ENCODE measurements at places on chromosomes 3 and 15.

DNA sequence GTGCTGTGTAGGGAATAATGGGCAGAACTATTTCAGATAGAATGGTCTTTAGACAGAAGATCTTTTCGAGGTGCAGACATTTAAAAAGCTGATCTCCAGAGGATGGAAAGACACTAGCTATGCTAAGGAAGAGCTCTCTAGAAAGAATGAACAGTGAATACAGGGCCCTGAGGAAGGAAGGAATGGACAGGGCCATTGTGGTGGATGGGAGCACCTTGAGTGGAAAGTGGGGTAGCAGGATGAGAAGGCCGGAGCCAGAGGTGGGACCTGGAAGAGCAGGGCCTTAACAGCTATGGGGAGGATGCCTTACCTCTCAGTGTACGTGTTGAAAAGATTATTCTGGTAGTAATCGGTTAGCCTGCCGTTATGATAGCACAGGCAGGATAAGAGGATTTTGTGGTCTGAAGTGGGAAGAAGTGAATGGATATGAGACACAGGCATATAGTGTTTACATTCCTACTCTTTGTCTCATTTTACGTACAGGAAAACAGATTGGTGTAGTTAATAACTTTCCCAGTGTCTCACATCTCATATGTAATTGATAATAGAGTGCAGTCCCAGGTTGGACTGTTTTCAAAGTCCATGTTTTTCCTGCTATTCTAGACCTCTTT is 172.4 kb downstream of the KLHL25 start:
- DNase-seq: no peak

DNA sequence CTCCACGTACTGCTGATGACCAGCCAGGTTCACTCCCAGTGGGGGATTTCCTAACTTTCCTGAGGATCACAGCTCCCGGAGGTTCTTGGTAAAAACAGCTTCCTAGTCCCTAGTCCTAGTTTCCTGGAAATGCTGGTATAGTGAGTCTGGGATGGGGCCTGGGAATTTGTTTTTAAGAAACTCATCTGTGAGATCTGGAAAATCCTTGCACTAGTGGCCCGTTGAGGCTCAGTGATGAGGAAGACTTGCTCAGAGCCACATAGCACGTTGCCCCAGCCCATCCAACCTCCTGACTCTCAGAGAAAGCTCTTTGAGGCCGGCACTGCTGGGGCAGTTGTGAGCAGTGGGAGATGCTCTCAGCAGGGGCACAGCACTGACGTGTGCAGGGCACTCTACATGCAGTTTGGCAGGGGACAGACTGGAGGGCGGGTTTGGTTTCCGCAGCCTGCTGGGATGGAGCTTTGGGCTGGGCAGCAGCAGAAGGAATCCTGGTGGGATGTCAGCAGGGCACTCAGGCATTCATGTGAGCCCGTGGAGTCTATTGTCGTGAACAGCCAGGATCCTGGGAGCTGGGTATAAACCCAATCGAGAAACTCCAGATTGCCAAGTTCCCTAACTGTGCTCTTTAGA is 31.6 kb downstream of the SAXO2 start:
- DNase-seq: no peak

DNA sequence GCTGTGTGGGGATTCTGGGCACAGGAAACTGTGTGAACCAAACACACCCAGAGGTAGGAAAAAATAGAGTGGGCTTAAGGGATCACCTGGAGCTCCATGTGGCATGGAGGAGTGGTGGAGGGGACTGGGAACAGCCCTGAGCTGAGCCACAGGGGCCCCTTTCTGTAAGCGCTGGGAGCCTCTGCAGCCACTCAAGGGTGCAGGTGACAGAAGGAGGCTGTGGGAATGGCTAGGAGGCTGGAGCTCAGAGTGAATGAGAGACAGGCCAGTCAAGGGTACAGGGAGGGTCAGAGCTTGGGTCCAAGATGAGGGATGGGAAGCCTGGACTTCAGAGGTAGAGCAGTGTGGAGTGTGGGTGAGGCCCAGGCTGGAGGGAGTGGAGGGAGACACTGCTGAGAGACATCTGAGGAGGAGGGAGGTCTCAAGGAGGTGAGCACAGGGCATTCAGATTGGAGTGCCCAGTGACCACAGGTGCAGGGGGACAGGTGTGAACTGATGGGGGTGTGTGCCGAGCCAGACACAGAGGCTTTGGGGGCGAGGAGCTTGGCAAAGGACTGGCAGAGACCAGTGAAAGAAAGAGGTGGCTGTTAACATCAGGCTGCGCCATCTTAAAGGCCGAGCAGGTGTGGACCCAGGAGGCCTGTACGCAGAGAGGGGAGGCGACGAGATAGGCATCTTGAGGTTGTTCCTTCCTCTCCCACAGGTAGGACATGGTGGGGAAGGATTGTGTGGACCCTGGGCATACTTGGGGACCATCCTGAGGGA is 56.8 kb downstream of the FGD5 start:
- DNase-seq: no peak

GRCh38 chr15:36218322-36218721 is 361.1 kb upstream of the CDIN1 start:
- DNase-seq: no peak

- DNase-seq: no peak
Measured at GRCh38 chr3:129673897-129674797, 67.7 kb upstream of the PLXND1 start.

DNA sequence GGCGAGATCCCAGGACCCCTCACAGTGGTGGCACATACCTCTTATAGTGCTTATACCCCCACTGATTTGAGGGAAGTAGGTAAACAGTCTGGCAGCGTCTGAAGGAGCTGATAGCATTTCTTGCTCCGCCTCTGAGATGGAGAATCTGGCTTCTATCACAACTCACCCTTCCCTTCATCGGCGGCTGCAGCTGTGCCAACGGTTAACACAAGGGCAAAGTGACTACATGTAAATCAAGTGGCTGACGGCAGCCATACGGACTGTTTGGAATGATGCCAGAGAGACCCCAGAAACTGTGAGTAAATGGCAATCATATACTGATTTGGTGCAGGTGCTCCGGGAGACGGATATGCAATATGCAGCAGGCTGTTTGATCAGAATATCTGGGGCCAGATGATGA is 66.8 kb upstream of the UNC13C start:
- DNase-seq: no peak

DNA sequence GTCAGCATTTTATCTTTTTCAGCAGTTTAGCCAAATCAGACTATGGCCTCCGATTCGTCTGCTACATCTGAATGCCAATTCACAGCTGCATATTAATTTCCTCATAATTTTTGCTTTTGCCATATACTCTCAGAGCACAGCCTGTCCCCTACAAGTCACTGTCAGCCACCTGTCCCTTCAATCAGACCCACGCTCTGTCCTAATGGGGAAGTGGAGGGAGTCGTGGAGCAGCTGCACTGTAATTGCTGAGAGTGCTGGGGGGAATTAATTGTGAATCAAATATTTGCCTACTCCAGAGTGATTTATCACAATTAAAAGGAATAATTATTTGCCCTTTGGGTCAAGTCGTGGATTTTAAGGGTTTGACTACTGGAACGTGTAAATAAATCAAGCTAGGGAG is 75.5 kb downstream of the EBLN2 start:
- DNase-seq: no peak

Measured in astrocyte of the hippocampus (primary cell).